ENCODE measurements at places on chromosomes 5 and 9.
A peak's percentile ranks its signal among the peaks of the same experiment; 100 is the strongest.

- no peak for DNase-seq
Observed at GRCh38 chr5:61777292-61777691, 445.2 kb downstream of the ZSWIM6 start.

DNA sequence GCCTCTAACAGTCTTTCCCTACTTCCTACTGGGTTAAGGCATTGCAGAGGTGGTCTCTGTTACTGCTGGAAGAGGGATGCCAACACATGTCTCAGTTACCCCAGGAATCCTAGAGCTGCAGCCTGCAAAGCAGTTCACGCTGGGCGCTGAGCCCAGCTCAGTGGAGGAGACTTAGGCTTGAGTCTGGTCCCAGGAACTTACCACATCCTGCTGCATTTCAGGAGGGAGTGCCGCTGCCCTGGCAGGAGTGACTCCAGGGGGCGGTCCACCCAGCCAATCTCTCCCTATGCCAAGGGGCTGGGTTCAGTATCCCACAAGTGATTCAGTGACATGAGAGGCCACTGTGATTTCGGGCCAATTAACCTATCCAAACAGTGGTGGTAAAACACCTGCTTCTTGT lies 7.6 kb downstream of the TTC16 start:
- no peak for DNase-seq

DNA sequence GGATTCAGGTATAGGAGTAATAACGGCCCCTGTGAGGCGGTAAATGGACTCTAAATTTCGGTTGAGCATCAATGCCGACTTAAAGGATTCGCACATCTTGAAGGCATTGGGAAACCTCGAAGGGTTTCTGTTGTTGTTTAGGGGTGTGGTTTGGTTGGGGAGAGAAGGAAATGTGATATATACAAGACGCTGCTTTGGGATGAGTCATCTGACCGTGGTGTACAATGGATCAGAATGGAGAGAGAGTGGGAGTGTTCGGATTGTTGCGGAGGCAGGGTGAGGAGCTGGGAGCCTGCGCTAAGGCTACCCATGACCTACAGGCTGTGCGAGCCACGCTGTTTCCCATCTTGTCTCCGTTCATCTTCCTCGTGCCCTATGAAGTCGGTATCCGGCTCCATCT lies 60.4 kb upstream of the ERCC6L2 start:
- DNase-seq, result no peak

DNA sequence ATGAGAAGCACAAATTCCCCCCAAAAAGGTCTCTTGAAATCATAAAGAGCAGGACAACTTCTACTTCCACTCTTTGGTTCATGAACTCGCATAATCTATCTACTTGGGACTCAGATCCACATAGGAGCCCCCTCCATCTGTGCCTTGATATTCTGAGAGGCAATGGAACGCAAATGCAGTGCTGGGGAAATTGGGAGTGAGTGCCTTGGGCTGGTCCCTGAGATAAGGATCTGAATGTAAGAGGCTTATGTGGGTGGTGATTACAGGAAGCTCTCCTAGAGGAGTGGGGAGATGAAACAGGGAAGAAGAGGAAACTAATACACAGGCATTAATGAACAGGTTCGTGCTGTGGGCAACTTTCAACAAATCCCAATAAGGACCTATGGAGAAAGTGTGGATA lies 285.6 kb downstream of the RASEF start:
- DNase-seq, result no peak

DNA sequence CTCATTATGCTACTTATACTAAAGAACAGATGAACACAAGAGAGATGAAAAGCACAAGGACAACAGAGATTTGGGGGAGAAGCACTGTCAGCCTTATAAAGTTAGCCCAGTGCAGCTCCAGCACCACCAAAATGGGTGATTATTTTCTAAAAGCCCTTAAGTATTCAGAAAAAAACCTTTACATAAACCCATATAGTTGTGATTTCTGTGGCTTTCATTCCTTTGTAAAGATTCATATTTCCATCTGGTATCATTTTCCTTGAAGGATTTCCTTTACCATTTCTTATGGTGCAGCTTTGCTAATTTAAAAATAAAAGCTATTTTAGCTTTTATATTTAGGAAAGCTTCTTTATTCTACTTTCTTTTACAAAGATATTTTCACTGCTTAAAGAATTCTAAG lies 311.0 kb downstream of the TMEM167A start:
- DNase-seq, result no peak

DNA sequence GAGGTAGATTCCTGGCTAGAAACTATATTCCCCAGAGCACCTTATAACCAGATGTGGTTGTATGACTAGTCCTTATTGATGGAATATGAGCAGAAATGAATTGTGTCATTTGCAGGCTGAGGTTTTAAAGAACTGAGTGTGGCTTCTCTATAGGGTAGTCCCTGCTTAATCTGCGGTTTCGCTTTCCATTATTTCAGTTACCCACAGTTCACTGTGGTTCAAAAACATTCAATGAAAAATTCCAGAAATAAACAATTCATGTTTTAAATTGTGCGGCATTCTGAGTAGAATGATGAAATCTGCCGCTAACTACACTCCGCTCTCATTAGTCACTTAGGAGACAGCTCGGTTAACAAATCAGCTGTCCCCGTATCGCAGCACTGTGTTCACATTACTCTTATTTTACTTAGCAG lies 65.1 kb downstream of the ANKRD55 start:
- no peak for DNase-seq

DNA sequence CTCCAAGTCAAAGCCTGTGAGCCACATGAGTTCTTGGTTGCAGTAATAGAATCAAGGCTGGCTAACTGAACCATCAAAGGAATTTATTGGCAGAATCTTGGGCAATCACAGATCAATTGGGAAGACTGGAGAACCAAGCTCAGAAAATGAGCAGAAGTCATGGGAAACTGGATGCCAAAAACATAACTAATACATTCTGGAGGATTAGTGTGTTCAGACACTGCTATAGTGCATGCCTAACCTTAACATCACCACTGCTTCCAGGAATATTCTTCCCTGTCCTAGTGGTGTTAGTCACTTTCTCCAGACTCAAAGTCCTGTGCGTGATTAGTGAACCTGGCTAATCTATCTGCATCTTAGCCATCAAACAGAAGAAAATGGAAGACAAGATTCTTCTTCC lies 843.7 kb downstream of the EFNA5 start:
- no peak for DNase-seq

DNA sequence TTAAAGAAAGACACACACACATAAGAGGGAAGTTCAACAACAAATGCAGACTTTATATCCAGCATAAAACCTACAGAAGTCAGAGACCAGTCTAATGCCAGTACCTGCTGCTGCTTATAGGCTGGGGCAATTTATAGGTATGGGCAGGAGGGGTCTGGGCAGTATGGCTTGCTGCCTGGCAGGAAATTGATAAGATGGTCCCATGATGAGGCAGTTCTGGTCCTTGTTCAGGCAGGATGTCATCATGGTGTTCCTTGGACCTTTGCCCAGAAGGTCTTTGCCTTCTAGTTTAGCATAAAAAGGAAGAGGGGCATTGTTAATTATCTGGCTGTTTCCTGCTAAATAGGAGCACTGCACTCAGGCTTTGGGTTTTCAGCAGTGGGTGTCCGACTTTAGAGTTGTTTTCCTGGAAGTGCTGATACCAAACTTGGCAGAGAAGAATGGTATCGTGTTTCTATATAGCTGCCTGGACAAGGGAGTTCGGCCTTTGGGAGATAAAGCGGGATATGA lies 10.4 kb upstream of the PDCD1LG2 start:
- peak; percentile 97 for DNase-seq

GRCh38 chr9:69919461-69920061 lies 98.9 kb downstream of the CFAP95 start:
- peak; percentile 60 for DNase-seq

- DNase-seq, result no peak
Observed at GRCh38 chr5:135429301-135430134, 17.6 kb downstream of the DCANP1 start.

DNA sequence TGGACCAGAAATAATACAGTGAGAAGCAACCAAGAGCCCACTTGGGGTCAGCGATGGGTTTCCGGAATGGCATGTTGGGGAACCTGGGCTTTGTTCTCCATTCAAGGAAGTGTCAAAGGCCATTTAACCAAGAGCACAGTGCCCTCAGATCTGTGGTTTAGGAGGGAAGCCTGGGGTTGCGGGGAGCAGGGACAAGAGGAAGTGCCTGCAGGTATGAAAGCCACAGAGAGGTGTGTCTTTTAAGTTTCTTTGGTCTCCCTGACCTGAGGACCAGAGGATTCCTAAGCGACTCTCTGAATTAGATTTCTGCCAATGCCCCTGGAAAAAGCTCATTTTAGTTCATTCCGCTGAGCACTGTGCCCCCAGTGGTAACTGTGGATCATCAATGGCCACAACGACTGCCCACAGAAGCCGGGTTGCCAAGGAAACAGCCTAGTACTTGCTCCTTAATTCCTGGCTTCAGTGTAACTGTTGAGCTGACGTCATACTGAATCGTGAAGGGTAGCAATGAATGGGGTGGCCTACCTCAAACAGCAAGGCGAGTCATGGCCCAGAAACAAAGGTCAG lies 107.3 kb upstream of the SPIN1 start:
- DNase-seq, result no peak

DNA sequence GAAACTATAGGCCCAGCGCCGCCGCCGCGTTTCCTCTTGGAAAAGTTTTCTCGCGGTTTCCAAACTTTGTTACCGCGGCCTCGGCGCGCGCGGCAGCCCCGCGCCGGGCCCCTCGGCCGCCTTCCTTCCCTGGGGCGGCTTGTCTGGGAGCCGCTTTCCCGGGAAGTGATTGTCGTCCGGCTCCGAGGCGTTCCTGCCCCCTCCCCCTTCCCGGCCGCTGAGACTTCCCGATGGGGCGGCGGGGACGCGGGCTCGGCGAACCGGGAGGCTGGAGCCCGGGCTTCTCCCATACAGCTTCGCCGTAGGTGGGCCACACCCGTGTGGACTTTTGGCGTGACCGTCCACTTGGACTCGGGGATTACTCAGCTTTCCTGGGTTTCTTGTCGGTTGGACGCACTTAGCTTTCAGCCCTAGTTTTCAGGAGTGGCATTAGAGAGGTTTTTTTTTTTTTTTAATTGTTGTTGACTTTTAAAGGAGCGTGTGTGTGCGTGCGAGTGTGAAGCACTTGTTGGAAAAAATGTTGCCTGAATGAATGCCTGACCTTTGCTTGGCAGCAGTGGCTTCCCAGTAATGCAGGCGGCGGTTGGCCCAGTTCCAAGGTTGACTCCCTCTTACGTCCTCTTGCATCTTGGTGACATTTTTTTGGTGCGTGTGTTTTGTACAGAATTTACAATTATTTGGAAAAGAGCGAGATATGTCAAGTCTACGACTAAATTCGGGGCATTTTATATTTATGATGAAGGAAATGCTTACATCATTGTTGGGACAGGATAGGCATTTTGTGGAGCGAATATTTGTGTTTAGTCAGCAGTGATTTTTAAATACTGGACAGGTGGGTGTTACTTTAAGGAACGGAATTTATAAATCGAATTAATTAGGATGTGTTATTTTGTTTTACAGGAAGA lies 821 bp downstream of the CTNNA1 start:
- DNase-seq, result peak; percentile 91

GRCh38 chr5:5145651-5146529 lies 5.8 kb downstream of the ADAMTS16 start:
- no peak for DNase-seq

GRCh38 chr5:168162464-168162863 lies 129.0 kb upstream of the WWC1 start:
- no peak for DNase-seq

- DNase-seq, result no peak
Observed at GRCh38 chr9:107693625-107694326, 204.2 kb upstream of the KLF4 start.

DNA sequence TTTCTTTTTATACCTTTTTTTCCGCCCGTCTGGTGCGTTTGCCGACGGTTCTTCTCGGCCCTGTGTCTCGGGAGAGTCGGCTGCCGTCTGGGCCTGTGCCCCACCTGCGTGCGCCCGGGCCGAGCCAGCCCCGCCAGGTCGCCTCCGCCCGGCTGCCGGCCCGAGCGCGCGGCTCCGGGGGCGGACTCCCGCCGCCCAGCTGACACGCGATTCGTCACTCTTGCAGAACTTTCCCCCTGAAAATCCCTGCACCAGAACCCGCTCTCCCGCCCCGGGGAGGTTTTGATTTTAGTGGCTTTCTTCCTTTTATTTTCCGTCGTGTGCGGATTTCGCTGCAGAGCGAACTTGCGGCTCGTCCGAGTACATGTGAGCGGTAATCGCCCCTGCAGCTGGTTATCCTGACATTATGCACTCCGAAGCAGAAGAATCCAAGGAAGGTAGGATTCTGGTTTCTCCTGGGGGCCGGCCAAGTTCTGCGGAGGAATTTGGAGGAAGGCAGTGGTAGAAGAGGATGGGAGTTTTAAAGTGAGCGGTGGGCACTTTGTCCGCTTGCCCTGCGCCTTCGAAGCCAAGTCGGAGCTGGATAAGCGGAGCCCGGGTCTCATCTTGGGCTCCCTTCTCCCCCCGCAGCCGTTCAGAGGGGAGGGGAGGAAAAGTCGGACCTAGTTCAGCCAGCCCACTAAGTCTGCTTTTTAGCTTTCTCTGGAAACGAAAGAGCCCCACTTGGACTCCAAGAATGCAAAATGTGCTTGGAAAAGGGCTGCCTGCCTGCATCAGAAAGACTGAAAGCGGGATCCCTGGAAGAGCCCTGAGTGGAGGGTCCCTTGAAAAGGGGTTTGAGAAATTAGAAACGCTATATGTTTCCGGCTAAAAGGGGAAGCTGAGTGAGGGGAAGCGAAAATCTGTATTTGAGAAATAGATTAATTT lies at the start of gene TNFAIP8:
TSS of gene TNFAIP8 (plus strand) at position 335 of the 927 bp plus-strand sequence. CDS start at position 407, 72 bp downstream.
- DNase-seq, result peak; percentile 59
